ENCODE measurements at places on chromosomes 3 and 15.

GRCh38 chr3:70855149-70855548 lies 542.7 kb upstream of the MDFIC2 start:
- DNase-seq = no peak

GRCh38 chr3:169118666-169119370 lies 544.7 kb downstream of the MECOM start:
- no peak for DNase-seq

DNA sequence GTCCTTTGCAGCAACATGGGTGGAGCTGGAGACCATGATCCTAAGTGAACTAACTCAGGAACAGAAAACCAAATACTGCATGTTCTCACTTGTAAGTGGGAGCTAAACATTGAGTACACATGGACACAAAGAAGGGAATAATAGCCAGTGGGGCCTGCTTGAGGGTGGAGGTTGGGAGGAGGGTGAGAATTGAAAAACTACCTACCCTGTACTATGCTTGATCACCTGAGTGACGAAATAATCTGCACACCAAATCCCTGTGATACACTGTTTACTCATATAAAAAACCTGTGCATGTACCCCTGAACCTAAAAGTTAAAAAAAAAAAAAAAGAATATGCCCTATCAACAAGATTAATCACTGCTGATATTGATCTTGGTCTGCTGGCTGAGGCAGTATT lies 58.7 kb upstream of the ADAMTSL3 start:
- no peak for DNase-seq

DNA sequence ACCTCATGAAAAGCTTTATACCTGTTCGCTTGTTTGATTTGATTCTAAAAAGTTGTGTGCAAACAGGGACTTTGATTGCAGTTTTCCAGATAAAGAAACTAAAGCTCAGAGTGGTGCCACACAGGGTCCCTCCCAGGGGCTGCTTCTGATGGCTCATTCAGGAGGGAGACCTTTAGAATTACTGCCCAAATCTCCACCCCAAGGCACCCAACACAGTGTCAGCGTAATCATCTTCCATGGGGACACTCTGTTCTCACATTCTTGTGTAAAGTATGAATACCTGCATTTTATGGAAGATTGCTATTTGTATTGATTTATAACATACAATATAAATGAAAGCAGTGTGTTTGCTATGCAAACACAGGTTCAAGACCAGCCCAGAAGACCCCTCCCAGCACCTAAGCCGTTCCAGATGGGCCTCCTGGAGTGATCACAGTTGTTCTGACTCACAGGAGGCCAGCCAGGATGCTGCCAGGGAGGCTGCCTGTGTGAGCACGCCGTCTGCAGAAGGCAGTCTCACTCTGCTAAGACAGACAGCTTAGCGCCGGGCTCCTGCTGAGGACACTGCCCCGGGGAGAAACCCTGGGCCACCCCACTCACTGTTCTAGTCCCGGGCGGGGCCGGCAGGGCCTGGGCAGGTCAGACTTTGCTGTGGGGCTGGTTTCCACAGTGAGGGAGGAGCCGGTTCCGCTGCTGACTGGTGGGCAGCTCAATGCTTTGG lies 185.6 kb downstream of the FAM43A start:
- DNase-seq = peak; percentile 20

- peak; percentile 67 for DNase-seq
Measured at GRCh38 chr3:39146611-39147591, 6.5 kb downstream of the CSRNP1 start.

DNA sequence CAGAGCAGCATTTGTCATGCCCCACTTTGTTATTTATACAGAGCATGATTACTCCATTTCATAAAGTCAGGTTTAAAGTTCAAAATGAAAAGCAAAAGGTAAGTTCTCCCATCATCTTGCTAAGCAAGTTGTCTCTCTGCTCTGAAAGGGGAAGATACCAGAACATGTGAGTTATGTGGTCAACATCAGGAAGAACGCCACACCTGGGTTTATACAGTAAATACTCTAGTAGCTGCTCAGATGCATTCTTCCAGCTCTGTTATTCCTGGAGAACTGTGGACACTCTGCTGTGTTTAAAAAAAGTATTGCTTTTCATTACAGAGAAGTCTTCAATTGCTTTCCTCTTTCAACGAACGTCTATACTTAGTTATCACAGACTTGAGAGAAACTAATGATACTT lies 145.7 kb downstream of the PLCL2 start:
- no peak for DNase-seq
